ENCODE measurements at places on chromosomes 7 and 10.
A peak's percentile ranks its signal among the peaks of the same experiment; 100 is the strongest.

- no peak for DNase-seq
These were observed 15.8 kb downstream of the OSBPL3 start for GRCh38 chr7:24964191-24964590.

DNA sequence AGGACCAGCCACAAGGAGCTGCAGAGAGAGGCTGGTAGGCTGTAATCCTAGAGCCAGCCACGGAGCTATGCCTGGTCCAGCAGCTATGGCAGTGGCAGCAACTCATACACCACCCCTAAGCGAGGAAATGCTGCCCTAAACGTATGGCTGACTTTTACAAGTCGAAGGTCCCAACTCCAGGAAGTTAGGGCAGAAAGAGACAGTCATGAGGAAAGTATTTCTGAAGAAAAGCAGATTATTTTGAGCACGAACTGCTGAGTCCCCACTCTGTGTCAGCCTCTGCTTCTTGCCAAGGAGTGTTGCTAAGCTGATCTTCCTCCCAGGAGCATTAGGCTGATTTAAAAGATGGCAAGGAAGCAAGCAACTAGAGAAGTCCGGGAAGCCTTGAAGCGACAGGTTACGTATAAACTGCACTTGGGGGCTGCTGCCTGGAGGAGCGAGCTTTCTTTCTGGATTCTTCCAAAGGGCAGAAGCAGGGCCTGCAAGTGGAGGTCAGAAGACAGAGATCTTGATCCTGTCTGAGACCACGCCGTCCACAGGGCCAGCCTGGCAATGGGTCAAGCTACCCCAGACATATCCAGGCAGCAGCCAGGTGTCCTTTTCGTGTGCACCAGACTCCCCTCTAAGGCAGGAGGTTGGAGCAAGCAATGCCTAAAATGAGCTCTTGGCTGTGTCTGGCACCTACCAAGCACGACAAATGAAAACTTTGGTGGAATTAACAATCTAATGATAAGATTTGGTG, 39.4 kb downstream of the PLXNA4 start:
- no peak for DNase-seq

DNA sequence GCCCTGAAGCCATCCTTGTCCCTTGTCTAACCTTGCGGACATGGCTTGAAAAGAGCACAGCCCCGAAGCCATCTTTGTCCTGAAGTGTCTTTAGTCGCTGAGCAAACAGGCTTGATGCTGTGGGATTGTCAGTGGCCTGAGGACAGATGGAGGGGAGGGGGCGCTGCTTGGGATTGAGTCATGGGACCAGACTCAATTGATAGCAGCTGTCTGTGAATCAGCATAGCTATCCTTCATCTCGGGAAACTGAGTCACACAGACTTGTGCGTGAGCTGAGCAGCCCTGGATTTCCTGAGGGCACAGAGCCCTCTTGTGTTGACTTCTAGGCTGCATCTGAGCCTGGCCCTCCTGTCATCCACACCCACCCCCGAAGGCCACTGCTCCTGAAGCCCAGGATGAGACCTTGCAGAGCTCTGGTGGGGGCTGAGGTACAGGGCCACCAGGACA, 14.4 kb downstream of the MYO1G start:
- DNase-seq = no peak

GRCh38 chr10:78437998-78438906, 404.6 kb downstream of the RPS24 start:
- no peak for DNase-seq

- no peak for DNase-seq
These were observed 61.6 kb upstream of the WDR11 start for GRCh38 chr10:120789303-120790203.

DNA sequence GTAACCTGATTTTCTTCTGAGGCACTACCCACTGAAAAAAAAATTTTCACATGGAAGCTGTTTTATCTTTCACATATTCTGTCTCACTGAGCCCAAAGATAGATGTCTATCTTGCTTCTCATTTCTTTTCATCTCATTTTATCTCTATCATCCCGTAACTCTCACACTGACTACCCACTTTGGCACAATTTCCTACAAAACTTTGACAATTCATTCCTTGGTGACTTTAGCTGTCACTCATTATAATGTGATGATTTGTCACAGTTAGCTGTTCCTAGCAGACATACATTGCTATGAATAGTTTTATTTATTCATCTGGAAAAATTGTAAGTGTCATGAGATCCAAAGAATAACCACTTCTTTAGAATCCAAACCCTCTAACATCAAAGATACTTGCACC, 589.9 kb upstream of the TEX47 start:
- no peak for DNase-seq

- no peak for DNase-seq
These were observed 23.0 kb downstream of the ZFAND2A start for GRCh38 chr7:1136841-1137516.

- DNase-seq = no peak
These were observed 43.1 kb upstream of the ADRB1 start for GRCh38 chr10:114000457-114001010.

- no peak for DNase-seq
These were observed 181.2 kb downstream of the TWIST1 start for GRCh38 chr7:18936265-18936664.

DNA sequence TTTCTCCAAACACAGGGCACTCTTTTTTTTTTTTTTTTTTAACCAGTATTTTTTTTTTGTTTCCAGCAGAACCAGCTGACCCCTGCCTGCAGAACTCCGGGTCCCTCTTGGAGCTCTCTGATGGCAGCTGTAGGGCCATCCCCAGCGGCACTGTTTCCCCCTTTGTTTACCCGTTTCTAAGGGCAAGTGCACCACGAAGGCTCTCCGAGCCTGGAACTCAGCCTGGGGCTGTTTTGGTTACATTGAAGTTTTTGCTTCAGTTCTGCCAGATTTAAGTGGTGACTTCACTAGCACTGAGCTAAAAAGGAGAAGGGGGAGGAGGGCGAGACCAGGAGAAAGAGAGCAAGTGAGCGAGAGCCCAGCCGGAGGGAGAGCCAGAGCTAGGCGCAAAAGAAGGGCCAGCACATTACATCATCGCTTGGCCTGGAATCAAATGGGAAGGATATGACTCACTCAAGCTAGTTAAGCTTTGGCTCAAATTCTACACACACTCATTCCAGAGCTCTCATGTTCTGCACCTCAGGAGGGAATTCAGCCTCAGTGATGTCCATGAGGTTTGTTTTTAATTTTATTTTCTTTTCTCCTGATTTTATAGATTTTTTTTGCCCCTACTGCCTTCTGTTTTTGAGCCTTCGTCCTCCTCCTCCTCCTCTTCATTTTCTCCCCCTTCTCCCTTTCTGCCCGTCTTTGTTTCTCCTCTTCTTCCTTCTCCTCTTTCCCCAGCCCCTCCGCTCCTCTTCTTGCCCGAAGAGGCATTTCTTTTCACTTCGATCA, 272.3 kb downstream of the TRIL start:
- peak; percentile 6 for DNase-seq

DNA sequence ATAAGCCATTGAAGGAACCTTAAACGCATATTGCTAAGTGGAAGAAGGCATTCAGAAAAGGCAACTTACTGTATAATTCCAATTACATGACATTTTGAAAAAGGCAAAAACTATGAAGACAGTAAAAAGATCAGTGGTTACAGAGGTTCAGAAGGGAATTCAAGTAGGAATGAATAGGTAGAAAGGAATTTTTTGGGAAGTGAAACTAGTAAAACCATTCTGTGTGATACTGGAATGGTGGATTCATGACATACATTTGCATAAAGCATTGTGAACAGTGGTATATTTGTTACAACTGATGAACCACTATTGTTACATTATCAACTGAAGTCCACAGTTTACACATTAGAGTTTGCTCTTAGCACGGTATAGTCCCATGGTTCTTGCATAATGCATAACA, 114.2 kb upstream of the GPR22 start:
- DNase-seq = no peak

All from activated CD4-positive, alpha-beta T cell treated with anti-CD3 and anti-CD28 coated beads, Interleukin-2, amount 10 ng/mL, durations not matched to agents 7 days and 5 days (primary cell).